ENCODE measurements at places on chromosomes 1 and 21.
A peak's percentile ranks its signal among the peaks of the same experiment; 100 is the strongest.

DNA sequence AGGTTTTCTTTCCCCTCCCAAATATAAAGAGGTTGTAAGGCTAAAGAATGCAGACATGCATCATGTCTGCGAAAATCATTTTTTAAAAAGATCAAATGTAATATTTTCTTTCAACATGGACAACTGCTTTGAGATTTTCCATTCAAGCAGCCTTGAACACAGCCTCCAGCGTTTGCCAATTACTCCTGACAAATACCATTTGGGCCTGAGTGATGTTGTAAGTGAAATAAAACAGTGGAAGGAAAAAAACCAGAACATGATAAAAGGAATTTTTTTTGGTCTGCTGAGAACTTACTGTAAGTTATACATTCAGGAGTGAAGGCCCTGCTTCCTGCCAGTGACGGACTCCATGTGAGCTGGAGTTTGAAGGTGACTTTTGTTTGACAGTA, 37.2 kb downstream of the SETD4 start:
- no peak for DNase-seq

DNA sequence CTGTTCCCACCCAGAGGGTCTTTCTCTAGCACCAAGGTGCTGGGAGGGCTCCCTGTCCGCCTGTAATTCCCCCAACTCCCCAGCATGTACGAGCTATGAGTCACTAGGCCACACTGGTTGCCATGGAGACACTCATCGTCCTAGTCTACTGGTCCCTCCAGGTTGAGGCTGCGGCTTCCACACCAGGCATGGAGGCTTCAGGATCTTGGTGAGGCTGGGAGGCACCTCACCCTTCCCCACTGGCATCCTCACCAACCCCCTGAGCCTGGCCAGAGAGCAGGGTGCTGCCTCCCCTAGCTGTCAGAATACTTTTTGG, 75.6 kb upstream of the KAZN start:
- peak; percentile 61 for DNase-seq

- no peak for DNase-seq
Observed at GRCh38 chr1:33723251-33723650, 140.6 kb upstream of the HMGB4 start.

- DNase-seq = no peak
Observed at GRCh38 chr1:86460998-86461397, 7.7 kb upstream of the CLCA1 start.

DNA sequence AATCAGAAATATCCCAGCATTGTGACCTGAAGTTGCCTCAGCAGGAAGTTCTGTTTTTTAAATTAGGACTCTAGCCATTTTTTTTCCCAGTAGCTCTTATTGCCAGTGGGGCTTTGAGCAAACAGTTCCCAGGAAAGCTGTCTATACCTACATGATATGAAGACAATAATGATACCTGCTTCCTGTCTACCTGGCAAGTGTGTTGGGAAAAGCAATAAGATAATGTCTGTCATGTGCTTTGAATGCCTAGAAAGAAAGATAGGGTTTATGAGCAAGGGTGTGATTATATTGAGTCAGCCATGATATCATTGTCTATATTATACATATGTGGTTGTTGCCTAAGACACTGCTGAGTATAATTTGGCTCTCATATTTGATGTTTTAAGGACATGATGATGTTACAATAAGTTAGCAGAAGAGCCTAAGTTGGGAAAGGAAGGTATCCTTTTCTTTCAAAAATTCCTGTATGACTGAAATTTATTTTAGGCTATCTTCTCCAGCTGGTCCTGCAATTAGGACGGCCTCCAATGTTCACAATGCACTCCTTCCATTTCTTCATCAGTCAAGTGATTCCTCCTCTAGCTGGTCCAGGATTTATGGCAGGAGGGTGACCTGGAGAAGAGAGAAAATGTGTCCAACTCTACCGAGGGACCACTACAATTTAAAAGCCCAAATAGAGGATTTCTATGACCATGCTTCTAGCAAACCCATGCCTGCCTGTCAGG, 99.6 kb upstream of the CDC42BPA start:
- DNase-seq = no peak

GRCh38 chr1:76494807-76495206, 372.5 kb upstream of the ST6GALNAC5 start:
- peak; percentile 18 for DNase-seq

- DNase-seq = no peak
Observed at GRCh38 chr1:36384542-36385409, 948 bp downstream of the STK40 start.

DNA sequence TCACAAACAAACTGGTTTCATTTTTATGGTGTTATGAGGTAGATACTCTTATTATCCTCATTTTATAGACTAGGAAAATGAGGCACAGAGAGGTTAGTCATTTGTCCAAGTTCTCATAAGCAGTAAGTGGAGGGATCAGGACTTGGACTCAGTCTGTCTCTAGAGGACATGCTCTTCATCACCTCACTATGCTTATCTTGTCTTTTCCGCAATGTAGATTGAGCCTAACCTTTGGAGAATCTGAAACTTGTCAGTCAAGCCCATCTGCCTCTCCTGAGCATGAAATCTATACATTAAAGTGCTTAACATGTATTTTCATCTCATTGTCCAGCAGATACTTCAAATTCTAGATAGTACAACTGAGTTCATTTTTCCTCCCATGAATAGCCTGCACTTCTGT, 11.8 kb upstream of the CDC14A start:
- DNase-seq = no peak

- DNase-seq = no peak
Observed at GRCh38 chr1:225685476-225686176, 32.7 kb upstream of the ENAH start.

DNA sequence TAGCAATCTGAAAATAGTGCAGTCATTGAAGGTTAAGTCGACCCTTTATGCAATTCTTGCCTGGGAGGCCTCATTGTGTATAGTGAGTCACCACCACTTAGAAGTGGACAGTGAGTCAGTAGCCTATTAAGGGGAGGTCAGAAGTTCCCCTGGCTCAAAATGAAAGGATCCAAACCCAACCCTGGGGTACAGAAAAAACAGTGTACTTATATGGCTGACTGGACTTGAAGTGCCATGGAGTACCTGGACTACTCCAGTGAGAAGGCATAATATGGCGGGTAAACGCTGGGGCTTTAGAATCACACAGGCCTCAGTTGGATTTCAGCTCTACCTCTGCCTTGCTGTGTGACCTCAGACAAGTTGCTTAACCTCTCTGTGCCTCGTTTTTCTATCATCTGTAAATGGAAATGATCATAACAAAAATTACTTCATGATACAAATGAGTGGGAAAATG, 2.2 kb upstream of the BCL9 start:
- DNase-seq = no peak

- no peak for DNase-seq
Observed at GRCh38 chr1:25197235-25197975, 34.9 kb downstream of the SYF2 start.

DNA sequence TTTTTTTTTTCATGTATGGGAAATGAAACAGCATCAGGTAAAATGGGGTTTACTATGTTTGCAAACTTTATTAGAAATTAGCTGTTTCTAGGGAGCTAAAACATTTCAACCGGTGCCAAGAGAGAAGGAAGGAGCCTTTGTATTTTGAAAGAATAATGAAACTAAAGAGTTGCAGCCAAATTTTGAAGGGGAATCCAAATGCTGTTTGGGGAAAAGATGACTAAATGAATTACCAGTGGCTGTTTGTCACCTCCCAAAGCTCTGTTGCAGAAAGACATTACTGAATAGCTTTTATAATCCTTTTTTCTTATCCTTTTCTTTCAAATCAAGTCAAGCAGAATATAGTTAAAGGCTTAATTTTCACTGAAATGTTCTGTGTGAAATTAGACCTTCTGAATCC, 591.3 kb upstream of the ADGRL2 start:
- DNase-seq = no peak

DNA sequence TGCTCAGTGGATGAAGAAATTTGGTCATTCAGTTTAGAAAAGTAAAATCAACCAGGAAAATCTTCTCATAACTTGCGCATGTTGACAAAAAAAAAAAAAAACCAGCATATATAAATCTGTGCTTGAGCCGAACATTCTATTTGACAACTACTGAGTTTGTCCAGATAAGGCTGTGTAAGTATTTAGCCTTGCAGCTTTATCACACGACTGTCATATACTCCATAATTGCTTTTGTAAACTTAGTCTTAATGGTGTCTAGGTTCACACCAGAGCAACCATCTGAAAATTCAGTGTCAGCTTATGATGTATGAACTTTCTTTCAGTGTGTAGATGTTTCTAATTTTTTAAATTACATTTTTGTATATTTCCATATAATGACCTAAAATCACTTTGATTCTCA, 1173.8 kb upstream of the TMPRSS15 start:
- DNase-seq = no peak

GRCh38 chr1:56645677-56646305, 677 bp downstream of the PRKAA2 start:
- DNase-seq = no peak

DNA sequence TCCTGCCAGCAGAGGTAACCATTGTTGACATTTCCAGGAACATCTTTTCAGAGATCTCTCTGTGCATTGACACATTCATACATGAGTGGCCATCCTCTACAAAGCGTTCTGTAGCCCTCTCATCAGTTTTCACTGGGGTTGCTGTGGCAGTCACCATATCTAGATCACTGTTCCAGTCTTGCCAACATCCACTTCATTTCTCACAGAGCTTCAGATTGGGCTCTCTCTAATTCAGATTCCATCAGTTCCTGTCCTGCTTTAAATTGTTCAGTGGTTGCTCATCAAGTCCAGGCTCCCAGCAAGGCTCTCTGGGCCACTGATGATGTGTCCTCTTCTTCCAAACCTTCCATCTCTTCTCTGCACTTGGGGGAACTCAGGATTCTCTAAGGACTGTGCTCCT, 173.7 kb downstream of the KCNJ6 start:
- no peak for DNase-seq

DNA sequence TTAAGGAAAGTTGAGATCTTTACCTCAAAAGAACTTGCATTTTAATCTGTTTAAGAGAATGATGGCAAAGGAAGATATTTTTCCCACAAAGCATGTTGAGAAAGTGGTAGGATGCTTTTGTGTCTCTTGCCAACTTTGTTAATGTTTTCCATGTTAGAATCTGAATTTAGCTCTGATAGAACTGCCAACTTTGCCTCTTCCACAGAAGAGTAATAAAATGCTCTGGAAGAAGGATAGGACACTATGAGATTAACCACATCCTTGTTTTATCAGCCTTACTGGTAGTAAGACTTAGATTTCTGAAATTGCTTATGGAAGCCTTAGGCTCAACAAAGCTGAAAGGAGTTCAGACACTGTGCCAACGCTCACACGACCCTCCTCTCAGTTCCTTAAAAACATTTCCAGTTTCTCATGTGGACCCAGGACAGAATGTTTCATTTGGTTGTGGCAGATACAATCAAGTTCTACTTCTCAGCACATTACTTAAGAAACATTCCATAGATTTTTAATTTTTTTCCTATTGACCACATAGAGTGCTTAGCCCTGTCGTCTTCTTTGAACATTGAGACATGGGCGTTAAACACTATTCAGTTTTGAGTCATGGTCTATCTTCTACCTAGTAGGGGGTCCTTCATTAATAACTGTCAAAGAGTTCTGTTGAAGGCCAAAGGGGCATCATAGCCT, 59.0 kb downstream of the MTR start:
- DNase-seq = no peak

DNA sequence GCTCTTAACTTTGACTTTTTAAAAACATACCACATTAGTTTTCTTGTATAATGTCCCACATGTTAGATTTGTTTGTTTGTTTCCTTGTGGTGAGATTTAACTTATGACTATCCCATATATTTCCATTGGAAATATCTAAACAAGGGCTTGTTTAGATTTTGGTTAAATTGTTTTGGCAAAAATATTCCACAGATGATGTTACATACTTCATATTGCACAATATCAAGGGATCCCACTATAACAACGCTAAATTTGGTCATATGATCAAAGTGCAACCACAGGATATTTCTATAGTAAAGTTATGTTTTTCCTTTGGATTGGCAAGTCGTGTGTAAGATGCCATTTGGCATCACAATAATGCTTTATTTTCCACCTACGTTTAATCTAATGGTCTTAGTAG, 396.7 kb downstream of the TGFB2 start:
- DNase-seq = no peak

- DNase-seq = no peak
Observed at GRCh38 chr1:155012026-155012546, 9.5 kb downstream of the ZBTB7B start.

DNA sequence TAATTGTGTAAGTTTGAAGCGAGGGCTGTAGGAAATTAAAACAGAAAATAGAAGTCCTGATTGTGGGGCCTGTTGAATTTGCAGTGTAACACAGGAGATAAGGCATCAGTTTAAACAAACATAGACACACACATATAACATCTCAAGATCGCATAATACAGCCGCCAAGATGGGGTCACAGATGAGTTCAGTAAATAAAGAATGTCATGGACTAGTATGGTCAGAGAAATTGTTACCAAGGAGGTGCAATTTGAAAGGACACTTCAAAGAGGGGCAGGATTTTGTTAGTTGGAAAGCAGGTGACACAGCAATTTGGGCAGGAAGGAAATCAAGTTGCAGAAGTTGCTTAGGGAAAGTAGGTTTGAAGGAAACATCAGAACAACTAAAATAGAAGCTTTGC, 450.0 kb downstream of the USP25 start:
- no peak for DNase-seq

GRCh38 chr1:28877132-28877781, 37.1 kb upstream of the EPB41 start:
- peak; percentile 82 for DNase-seq

DNA sequence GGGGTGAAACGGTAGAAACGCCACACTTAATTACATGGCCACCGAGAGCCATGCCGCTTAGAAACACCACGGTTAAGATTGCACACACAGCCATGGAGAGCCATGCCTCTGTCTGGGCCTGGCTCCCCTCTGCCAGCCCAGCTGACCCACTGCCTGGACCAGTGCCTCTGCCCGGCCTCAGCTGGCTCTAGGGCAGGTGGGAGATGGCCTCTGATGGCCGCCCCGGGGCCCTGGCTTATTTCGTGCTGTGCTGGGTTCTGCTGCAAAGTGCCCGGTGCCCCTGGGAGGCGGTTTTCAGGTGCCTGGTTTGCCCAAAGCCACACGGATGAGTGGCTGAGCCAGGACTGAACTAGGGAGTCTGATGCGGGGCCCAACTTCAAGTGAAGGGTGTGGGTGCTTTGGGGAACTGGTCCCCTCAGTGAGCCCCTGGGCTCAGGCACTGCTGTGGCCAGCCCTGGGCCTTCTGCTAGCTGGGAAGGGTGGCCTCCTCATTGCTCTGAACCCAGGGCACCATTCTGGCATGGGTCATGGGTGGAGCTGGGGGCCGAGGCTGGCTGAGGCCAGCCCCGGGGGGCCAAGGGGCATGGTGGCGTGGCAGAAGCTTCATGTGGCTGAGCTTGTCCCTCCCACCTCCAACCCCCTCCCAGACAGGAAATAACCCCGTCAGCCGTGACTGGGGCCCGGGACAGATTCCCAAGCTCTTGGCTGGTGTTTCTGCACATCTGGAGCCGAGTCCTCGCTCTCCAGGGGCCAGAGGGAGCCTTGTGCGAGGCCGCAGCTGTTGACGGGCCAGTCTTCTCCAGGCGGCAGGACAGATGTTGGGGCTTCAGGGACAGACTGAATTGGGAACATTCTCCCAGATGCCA, 1.9 kb upstream of the GPR153 start:
- DNase-seq = no peak

- DNase-seq = no peak
Observed at GRCh38 chr1:203619091-203619780, 7.4 kb upstream of the ATP2B4 start.

All from GM13976 (cell line).